ENCODE measurements at places on chromosomes 12 and 14.

DNA sequence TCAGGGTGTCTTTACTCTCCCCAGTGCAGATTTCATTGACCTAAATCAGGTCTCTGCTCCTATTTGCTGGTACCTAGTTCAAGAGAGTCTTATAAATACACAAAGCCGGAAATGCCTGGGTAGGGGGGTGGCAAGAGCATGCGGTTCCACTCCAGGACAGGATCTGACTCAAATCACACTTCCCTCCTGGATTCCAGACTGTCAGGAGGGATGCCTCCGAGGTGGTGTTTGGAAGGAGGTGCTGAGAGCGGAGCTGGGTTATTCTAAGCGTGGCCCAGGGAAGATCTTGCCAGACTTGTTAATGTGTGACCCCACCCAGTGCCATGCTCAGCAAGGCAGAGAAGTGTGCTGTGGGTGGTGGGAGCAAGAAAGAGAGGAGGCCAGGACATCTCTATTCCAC is 49.8 kb downstream of the B4GALNT3 start:
- DNase-seq = peak; percentile 71

- DNase-seq = no peak
Observed at GRCh38 chr12:72471806-72472205, 199.6 kb downstream of the TRHDE start.

GRCh38 chr14:98101323-98101722 is 1170.7 kb downstream of the BCL11B start:
- no peak for DNase-seq

GRCh38 chr12:25755136-25755970 is 202.3 kb upstream of the LMNTD1 start:
- DNase-seq = no peak

DNA sequence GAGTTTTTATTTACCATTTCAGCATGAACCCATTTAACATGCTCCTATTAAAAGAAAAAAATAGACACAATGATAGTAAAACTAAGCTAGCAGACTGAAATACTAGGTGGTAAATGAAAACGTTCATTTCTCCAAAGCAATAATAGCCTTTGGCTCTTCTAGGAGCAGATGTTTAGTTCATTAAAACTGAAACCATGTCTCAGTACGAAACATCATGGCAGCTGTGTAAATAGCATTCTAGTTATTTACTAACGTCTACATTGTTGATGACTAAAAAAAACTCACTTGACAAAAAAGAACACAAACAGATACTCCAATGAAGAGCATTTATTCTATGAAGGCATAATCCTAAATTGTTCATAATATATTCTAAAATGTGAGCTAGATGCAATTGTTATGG is 17.9 kb downstream of the RECQL start:
- no peak for DNase-seq

- no peak for DNase-seq
Observed at GRCh38 chr12:133233993-133234564, 1.6 kb downstream of the ANHX start.

DNA sequence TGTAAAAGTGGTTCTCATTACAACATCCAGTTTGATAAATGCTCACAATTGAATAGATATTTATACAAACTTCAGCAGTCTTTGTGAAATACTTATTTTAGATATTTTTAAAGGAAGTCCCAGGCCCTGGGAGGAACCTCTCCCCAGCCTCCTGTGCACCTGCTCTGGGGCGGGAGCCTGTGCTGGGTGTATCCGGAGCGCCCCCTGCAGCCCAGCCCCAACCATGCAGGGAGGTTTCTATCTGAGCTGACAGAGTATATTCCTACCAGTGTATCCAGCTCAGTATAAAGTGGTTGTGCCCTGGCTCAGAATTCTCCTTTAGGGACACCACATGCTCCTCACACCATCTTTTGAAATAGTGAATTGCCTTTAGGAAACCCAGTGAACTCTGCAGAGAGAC is 851.8 kb downstream of the TMEM121 start:
- no peak for DNase-seq

- no peak for DNase-seq
Observed at GRCh38 chr12:51994539-51994820, 12.3 kb upstream of the TAMALIN start.

GRCh38 chr12:75548879-75549278 is 37.5 kb upstream of the KRR1 start:
- peak; percentile 29 for DNase-seq

GRCh38 chr12:47184813-47185212 is 105.1 kb upstream of the AMIGO2 start:
- peak; percentile 96 for DNase-seq

GRCh38 chr14:95319312-95320077 is at the start of gene CLMN:
Gene CLMN (minus strand): TSS chr14:95319908. CDS start chr14:95319792, 116 bp downstream.
- DNase-seq = peak; percentile 49

- DNase-seq = no peak
Observed at GRCh38 chr12:55002355-55002754, 17.4 kb upstream of the NEUROD4 start.

GRCh38 chr14:54348923-54349620 is 47.7 kb upstream of the CDKN3 start:
- DNase-seq = no peak

GRCh38 chr14:58331111-58331510 is 32.8 kb downstream of the ARID4A start:
- peak; percentile 81 for DNase-seq

DNA sequence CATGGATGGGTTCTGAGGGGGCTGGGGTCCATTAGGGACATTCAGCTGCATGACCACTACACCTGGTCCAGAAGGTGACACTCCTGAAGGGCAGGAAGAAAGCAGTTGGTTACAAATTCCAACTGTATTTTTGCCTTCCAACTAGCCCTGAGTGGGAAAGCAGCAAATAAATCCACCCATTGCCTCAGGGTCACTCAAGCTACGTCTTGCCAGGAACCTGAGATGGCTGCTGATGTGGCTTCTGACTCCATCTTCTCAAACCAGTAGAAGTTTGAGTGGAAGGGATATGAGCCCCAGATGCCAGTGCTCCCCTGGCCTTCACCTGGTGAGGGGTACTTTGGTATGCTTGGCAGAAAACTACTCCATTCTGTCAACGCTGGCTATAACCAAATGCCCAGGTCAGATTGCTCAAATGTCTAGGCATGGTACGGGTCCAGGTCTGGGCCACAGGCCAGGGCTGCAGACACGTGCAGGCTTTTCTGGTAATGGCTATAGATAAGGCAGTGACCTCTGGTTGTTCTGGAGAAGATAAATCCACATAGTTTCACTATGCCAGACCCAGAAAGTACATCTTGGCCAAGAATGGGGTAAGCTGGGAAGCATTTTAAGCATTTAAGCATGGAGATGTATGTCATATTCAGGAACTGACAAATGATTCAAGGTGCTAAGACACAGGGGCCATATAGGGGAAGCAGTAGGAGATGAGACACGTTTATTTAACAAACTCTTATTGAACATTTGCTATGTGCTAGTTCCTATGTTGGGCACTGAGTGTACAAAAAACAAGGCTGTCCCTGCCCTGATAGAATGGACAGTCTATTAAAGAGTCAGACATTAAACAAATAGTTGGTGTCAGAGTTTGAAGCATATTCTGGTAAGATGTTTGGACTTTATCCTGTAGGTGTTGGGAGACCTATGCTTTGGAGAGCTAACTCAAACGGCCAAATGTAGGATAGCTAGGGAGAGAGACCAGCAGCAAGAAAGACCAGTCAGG is 8.3 kb upstream of the STAC3 start:
- no peak for DNase-seq

- no peak for DNase-seq
Observed at GRCh38 chr12:115035535-115036107, 351.6 kb upstream of the TBX3 start.

GRCh38 chr12:26805401-26805971 is 27.5 kb downstream of the ITPR2 start:
- DNase-seq = no peak

- peak; percentile 12 for DNase-seq
Observed at GRCh38 chr12:93581370-93581769, 8.9 kb downstream of the SOCS2 start.

DNA sequence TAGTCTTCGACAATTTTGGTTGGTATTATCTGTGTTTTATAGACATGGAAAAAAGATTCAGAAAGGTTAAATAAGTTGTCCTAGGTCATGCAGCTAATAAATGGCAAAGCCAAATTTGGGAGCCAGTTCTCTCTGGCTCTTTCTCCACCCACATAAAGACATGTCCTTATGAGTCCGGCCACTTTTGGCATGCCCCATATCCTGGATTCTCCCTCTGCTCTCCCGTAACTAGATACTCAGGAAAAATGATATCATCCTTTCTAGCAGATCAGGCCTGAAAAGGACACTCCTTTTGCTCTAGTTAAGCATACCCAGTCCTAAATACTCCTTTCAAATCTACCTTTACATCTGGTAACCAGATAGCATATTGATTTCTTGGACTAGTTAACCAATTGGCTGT is 64.4 kb downstream of the TTLL5 start:
- DNase-seq = peak; percentile 27

DNA sequence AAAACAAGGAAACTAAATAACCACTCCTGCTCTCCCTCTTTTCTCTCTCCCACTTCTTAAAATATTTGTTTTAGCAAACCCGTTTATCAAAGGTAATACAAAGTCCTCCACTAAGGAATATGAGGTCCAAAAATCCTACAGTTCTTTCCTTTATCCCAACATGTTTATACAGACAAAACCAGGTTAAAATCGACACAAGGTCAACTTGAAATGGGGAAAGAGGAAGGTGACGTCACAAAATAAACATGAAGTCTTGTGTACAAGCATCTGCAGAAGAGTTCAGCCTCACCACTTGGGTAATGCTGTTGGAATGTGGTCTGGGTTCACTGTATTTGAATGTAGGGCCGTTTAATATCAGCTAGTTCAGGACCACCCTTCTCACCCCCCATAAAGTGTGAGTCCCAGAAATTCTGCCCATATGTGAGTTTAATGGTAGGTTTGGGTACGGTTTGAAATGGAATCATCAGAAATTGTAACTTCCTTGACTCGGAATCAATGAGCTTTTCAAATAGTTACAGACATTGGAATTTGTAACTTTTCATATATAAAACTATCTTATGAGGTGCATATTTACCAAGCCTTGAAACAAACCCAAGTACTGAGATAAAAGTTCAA is 120.0 kb upstream of the SLC38A2 start:
- DNase-seq = peak; percentile 98

DNA sequence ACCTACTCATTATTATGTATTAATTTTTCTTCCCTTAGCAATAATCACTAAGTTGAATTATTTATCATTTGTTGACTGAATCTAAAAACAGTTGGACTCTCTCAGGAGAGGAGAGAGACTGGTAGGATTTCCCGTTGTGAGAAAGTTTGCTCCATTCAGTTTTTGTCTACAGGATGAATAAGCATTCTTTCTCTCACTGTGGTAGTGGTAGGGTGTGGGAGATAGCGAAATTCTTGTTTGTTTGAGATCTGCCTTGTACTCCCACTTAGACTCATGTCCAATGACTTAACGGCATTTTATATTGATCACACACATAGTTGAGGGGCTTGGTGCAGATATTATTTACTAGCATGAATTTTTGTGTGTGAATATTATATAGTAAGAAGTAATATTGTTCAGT is 421.0 kb upstream of the PDE3A start:
- no peak for DNase-seq

DNA sequence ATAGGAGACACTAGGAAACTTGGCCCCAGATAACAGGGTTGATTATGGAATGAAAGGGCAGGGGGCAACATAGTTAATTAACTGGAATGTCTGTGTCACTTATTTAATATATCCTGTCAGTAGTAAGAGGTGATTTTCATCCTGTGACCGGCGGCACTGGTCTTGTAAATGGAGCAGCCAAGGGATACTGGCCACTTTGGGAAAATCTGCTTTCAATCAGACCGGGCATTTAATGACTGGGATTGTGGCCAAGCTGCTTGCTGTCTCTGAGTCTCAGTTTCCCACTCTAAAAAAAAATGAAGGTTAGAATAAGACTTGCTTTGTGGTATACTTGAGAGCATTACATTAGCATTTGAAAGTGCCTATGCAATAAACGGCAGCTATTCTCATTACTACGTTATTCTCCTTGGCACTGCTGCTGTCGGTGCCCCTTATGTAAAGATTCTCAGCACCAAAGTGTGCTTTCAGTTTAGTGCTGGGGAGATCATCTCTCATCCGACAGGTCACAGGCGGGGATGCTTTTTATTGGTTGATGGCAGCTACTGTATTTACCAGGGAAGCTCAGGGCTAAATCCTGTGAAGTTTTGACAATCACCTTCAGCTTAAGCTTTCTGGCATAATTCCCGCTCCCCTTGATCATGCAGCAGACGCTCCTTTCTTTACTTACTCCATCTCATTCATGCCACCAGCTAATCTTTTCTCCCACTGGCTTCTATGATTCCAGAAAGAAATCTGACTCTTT is 162.1 kb downstream of the ESRRB start:
- no peak for DNase-seq

DNA sequence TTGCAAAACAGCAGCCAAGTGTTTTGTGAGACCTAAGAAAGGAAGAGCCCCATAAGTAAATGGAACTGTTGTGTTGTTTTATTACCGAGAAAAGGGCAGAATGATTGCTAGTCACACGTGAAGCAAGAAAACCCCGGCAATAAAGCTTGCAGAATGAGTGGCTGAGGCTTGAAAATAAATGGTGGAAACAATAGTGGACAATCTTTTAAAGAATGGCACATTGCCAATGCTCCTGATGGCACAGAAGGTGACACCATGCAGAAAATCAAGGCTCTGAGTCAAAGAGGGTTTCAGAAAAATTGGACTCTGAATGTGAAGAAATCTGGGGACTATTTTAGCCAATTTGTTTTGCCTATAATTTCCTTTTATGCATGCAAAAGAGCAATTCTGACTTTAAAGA is 4.0 kb upstream of the AQP2 start:
- DNase-seq = no peak

DNA sequence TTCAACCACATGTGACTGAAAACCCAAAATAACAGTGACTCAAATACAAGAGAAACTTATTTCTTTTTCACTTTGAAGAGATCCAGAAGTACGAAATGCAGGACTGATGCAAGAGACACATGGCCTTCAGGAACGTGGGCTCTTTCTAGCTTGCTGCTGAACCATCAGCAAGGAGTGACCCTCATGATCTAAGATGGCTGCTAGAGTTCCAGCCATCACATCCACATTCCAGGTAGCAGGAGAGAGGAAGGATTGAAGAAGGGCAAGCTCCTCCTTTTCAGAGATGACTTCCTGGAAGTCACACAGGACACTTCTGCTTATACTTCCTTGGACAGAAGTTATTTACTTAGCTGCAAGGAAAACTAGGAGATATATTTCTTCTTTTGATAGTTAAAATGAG is 67.6 kb upstream of the BCL11B start:
- DNase-seq = no peak

- DNase-seq = peak; percentile 30
Observed at GRCh38 chr14:61620130-61620946, 75.0 kb upstream of the HIF1A start.

DNA sequence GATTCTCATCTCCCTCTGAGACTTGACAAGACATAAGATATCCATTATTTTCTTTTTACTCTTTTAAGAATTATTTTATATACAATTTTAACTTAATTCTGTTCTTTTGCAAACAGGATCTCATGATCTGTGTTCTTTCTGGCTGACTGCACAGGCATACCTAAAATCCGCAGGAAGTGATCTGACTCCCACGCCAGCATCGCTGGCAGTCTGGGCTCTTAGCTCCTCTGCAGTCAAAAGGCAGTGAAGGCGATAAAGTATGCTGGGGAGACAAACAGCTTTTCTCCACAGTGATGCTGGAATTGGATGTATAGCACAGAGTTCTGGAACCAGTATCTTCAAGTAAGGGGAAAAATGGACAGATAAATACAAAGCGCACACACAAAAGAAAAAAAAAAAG is 52.4 kb downstream of the DICER1 start:
- no peak for DNase-seq

- no peak for DNase-seq
Observed at GRCh38 chr14:21298358-21298757, 18.5 kb downstream of the RPGRIP1 start.

All from epithelial cell of esophagus (primary cell).